SK-N-SH (cell line): ENCODE measurements at places on chromosomes 7 and 10.

DNA sequence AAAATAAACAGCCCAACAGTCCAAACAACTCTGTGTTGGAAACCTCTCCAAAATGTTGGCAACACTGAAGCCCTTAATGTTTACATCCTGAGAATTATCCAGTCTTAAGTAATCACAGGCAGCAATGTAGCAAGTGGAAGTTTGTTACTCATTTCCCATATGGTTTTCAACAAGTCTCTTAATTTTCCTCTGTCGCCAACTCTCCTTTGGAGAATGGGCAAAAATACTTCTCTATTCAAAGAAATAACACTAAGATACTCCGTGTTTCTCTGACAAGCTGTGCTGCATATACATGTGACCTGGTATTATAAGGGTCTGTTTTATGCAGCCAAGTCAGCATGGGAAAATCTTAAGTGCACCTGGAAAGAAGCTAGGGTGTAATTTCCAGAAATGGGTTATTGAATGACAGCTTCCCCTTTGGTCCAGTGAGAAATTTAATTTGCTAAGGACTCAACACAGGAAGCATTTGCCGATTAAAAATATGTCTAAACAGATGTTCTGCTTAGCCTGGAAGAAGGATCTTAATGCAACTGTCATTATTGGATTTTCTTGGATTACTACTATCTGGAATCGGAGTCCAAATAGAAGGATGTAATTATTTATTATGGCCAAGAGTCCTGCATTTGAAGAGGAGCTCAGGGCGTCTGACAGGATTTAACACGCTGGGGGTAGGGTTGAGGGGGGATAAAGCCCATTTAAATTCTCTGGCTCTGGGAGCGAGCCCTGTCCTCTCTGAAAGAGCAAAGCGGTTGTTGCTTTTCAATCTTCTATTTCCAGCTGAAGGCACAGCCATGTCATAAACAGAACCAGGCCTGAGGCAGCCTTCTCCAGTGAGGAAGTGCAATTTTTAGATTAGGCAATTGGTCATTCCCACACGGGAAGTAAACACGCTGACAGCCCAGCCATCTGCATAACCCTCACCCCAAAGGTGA is 73.1 kb downstream of the TLL2 start:
- peak; percentile 32 for DNase-seq

DNA sequence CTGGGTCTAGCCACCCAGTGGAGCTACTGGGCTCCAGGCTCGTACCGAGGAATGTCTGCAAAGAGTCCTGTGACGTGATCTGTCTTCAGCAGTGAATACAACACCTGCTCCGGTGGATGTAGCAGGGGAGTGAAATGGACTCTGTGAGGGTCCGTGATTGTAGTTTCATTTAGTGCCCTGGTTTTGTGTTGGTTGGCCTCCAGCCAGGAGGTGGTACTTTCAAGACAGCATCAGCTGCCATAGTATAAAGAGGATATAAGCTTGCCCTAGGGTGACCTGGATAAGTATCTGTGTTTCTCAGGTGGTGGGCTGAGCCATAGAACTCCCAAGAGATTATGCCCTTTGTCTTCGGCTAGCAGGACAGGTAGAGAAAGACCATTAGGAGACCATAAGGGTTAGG is 24.6 kb upstream of the WNT2 start:
- DNase-seq = no peak

DNA sequence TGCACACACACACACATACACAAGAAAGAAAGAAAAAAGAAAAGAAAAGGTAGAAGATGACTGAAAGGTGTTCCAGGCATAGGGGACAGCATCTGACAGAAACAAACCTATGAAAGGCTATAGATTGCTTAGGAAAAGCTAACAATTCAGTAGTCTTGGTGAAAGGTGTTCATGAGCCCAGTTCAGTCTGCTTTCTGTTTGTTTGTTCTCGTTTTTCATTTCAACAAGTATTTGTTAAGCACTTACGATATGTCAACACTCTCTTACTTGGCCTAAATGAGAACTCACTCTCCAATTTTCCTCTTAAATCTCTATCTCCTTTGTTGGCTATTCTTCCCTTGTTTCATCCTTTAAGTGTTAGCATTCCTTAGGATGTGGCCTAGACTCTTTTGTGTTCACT is 133.2 kb downstream of the GRM8 start:
- DNase-seq = no peak

DNA sequence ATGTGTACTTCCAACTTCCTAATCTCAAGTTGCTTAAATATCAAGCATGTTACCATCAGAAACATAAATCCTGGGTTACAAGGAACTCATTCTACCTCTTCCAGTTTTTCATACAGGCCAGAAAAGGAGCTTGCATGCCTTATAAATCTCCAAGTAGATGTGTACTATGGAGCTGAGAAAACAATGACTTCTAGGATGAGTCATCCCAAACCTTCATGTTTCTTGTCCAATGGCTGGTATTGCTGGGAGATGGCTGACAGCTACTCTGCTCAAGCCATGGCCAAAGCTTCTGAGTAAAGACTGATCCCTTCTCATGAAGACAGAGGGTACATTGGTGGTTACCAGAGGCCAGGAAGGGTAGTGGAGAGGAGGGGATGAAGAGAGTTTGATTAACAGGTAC is 8.6 kb downstream of the RAPGEF5 start:
- DNase-seq = no peak

DNA sequence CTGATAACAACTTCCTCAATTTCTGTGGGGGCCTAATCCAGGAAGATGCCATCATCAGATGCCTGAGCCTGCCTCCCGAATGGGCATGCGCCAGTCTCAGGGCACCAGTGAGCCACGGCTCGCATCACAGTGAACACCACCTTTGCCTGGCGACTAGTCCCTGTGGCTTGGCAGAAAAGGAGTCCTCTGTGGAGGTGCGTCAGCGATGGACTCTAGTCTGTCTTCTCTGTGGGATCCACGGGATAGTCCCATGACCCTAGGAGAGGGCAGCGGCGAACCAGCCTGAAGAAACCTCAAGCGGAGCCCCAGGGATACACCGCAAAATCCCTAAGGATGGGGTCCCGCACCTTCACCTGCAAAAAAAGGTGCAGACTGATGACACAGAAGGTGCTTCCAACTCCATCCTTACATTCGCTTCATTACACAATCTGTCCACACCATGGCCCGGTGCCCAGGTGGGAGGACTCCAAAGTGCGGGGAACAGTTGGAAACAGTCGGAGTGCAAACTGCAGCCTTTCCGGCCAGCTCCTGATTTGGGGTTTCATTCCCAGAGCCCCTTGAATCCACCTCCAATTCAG is 35.1 kb upstream of the ZNF273 start:
- no peak for DNase-seq

GRCh38 chr7:4631380-4632179 is 50.5 kb upstream of the FOXK1 start:
- peak; percentile 88 for DNase-seq

DNA sequence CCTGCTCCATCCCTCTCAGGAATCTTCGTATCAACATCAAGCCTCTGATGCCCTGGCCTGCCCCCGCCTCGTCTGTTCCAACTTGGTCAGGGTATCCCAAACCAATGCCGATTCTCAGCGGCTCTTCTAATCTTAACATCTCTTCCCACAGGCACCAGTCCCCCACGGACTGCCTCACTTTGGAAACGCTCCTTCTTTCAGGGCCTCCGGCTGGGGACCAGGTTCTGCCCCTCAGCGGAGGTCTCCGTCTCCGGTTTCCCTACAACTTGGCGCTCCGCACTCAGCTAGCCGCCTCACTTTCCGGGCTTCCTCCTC is 488 bp downstream of the ABCF2 start:
- no peak for DNase-seq
